Stimulated activated CD4-positive, alpha-beta T cell treated with anti-CD3 and anti-CD28 coated beads, Interleukin-1b, Interleukin-23, amount 100 ng/mL, for 48 hours (primary cell): ENCODE measurements at places on chromosomes 16 and 17.

- DNase-seq, result peak; percentile 82
These were observed 40.4 kb upstream of the NDRG4 start for GRCh38 chr16:58459344-58460218.

- DNase-seq, result no peak
These were observed 1847.5 kb downstream of the TP53TG3F start for GRCh38 chr16:35306915-35307314.

GRCh38 chr16:86145669-86146068 is 246.7 kb downstream of the IRF8 start:
- DNase-seq, result no peak

- no peak for DNase-seq
These were observed 101.8 kb downstream of the ANKRD11 start for GRCh38 chr16:89388536-89388935.

DNA sequence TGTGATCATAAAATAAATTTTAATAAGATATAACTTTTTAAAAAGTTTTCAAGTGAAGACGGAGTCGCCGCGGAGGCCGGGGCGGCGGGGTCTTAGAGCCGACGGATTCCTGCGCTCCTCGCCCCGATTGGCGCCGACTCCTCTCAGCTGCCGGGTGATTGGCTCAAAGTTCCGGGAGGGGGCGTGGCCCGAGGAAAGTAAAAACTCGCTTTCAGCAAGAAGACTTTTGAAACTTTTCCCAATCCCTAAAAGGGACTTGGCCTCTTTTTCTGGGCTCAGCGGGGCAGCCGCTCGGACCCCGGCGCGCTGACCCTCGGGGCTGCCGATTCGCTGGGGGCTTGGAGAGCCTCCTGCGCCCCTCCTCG is at the start of gene FOXC2:
Gene FOXC2, plus strand, starts transcription at position 229 of the 365 bp plus-strand sequence. CDS start 507 bp downstream, outside the sequence.
- DNase-seq, result peak; percentile 61

DNA sequence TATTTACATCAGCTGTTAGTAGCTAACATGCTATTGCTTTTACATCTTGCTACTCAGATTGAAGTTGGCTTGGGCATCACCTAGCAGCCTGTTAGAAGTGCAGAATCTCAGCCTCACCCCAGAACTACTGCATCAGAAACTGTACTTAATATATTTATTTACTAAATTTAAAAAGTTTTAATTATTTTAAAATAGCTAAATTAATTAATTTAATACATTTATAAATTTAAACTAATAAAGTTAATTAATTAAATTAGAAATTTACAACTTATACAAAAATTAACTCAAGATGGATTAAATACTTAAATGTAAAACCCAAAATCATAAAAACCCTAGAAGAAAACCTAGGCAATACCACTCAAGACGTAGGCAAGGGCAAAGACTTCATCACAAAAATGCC is 38.9 kb upstream of the GNA13 start:
- DNase-seq, result no peak

DNA sequence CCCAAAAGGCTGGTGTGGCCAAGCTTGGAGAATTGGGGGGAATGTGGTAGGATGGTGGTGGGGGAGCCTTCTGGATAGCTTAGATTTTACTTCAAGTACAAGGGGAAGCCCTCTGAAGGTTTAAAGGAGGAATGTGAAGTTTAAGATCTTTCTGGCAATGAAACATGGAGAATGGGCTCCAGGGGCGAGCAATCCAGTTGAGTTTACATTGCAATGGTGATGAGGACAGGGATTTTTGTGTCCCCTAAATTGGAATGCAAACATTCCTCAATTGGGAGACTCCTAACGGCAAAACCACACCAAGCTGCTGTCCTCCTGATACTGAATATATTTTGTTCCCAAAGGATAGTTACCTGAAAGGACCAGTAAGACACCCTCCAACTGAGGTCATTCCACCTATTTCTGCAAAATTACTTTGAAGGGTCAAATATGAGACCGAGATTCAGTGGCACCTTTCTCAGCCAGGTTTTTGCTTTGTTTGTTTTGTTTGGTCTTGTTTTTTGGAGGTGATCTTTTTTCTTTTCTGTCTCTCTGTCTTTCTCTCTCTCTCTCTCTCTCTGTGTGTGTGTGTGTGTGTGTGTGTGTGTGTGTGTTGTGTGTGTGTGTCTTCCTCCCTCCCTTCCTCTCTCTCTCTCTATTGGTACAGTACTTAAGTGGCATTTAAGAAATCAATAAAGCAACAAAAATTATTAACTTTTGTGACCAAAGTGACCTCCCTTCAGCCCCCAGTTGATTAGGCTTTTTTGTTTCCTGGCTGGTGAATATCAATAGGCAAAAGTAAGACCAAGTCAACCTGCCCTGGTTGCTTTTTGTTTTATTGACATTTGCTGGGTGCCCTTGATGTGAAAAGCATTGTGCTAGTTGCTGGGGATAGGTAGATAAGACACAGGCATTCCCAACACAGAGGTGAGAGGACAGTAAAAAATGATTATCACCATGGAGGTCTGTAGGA is 16.4 kb upstream of the TAT start:
- DNase-seq, result no peak

DNA sequence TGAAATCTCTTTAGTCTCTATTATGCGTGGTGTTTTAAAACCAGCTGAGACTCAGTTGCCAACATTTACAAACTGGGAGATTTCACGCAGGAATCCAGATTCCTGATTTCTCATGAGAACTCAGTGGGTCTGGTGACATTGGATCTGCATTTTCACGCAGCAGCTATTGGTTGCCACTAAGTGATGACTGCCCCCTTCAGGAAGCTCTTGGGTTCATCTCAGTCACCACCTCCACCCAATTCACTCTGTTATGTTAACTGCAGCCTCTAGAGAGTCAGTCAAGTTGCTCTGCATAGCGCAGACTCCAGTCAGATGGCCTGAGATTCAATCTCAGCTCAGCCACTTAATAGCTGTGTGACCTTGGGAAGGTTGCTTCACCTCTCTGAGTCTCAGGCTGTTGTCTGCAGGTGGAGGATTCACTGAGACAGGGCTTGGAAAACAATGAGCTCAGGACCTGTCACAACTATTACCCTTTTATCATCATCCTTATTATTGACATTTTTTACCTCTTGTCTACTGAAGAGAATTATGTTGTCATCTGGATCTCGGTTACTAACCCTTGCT is 6.4 kb downstream of the SHISA9 start:
- DNase-seq, result no peak

GRCh38 chr17:76738468-76738850 is 540 bp downstream of the MFSD11 start:
- DNase-seq, result no peak

GRCh38 chr16:53741546-53741945 is 37.6 kb downstream of the FTO start:
- no peak for DNase-seq

DNA sequence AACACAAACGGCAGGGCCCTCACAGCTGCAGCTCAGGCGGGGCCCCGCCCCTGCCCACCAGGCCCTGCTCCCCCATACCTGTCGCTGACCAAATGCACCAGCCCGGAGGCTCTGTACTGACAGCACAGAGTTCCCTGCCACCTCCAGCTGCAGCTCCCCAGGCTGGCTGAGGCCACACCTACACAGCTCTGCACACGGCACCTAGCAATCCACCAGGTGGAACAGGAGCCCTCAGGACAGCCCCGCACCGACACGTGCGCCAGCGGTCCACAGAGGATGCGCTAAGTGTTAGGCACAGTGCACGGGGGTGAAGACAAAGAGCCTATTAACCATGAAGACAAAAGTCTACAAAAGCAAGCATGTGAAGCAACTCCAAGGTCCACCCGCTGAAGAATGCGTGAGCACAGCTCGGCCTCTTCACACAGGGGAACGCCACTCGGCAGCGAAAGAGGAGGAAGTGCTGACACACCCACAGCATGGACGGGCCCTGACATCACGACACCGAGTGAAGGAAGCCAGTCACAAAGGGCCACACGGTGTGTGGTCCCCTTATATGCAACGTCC is 5.4 kb downstream of the ZCCHC14 start:
- peak; percentile 24 for DNase-seq

GRCh38 chr16:19382084-19382801 is 35.4 kb upstream of the TMC5 start:
- DNase-seq, result no peak

DNA sequence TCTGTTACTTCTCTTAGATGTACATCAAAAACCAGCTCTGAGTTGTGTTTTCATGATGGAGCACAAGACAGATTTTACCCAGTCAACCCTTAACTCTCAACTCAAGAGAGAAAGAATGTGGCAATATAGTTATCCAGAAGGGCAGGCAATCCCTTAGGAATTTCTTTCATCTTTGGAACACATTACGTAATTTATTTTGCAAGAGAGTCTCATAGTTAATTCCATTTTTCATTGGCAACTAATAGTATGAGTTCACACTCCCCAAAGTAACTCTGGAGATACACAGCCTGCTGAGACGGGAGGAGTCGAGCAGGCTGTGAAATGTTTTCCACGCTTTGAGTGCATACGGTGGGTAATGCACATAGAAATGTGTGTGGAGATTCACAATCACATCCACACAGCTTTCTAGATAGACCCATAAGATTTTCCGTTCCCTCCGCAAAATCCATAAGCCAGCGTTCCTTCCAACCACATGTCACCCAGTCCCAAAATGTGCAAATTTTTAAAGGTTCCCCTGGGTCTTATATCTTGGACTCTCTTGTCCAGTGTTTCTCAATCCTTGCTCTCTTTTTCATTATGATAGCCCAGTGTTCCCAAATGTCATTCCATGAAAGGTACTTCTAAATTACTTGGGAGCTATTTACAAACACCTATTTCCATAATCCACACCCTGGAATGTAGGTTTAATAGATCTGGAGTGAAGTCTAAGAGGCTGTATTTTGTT is 8.4 kb upstream of the CDRT4 start:
- no peak for DNase-seq

DNA sequence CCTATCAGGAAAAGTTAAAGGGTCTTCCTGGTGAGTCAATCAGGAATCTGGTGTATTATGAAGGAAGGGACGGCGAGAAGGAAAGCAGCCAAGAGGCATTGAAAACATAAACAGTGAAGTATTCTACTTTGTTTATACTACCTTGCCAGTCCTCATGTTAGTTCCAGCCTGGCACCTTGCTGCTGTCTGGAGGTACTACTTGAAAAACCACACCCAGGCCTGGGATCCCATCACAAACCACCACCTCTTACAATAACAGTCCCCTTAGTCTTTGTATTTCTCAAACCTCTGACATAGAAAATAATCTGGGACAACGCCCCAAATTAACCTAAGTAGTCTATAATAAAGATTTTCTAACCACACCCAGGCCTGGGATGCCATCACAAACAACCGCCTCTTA is 676.7 kb upstream of the SOX9 start:
- no peak for DNase-seq

DNA sequence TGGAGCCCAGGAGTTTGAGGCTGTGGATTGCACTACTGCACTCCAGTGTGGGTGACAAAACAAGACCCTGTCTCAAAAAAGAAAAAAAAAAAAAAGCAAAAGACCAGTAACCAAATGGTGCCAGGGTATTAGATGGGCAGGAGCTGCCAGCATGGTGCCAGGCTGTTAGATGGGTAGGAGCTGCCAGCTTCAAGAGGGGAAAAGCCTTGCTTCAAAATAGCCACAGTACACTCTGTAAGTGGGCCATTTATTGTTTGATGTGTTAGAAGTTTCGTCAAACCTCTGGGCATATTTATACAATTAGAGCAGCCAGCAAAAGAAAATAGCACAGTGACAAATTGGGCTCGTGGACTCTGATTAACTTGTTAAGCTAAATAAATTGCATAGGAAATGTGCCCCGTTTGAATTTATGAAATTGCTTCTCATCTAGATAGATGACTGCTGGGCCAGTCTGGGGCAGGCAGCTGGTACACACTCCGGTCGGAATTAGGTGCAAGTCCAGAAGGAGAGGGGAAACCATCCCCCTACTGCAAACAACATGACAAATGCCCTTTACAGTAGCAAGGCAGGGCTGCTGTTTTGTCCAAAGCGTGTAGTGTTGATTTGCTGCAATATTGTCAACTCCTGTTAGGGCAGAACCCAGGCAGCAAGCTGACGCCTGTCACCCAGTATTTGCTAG is 126.3 kb upstream of the IRX3 start:
- DNase-seq, result no peak

- no peak for DNase-seq
These were observed 1.2 kb downstream of the SRRM2 start for GRCh38 chr16:2753733-2754020.

GRCh38 chr16:13630374-13630773 is 289.6 kb upstream of the ERCC4 start:
- DNase-seq, result no peak

DNA sequence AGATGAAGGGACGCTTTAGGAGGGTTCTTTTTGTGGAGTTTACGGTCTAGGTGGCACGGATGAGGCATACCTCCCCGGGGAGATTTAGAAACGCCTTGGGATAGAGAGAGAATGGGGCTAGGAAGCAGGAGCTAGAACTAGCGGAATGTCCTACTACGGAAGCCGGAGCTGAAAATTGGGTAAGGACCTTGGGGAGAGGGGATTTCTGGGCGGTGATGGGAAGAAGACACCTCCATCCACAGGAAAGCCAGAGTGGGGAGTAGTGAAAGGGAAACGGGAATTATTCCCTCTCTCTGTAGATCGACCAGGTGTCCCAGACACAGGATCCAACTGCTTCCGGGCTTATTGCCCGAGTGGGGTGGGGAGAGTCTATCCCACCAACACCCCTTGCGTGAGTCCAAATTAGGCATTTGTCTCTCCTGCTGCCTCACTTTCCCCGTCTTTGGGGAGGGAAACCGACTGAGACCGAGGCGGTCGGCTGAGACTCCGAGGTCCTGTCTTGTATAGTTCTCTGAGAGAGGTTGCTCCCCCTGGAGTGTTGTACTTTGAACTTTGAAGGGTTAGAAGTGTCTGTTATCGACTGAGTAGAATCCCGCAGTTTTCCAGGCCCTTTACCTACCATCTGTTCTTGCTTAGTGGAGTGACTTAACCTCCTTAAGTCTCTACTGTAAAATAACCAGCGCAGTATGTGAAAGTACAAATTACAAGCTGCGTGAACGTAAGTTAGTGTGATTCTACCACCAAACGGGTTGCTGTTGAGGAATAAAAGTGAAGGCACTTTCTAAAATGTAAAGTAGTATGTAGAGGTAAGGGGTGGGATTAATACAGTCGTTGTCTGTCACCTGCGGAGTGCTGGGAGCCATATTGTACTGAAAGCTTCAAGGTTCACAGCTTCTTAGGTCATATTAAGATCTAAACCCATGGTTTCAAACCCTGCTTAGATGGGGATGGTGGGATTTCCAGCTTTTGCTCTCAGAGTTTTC is 1.0 kb downstream of the RSPRY1 start:
- DNase-seq, result no peak

DNA sequence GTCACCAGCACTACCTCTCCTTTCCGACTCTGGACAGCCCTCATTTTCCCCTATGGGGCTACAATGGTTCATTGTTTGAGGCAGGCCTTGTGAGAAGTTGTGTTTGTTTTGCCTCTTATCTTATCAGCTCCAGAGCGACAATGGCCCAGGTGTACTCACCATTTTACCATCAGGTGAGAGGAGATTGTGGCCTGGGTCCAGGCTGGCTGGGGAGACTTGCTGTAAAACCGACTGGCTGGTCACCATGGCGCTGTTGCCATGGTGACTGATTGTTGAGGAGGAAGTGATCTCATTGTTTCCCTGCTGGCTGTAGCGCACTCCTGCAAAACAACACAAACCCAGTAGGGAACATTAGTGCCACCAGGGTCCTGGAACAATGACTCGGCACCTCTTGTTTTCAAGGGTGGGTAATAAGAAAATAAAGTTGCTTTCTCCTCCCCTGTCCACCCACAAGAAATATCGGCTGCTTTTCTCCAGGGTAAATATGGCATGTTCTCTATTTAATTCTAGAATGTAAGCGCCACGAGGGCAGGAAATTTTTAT is 34.4 kb downstream of the HNF1B start:
- no peak for DNase-seq

GRCh38 chr17:31008374-31009041 is 37.7 kb downstream of the RNF135 start:
- DNase-seq, result peak; percentile 44

GRCh38 chr16:675884-676564 is 553 bp downstream of the RHBDL1 start:
- no peak for DNase-seq
